ENCODE measurements at places on chromosomes 12 and 14.

- DNase-seq, result no peak
These were observed 140.6 kb downstream of the EGLN3 start for GRCh38 chr14:33810308-33810707.

DNA sequence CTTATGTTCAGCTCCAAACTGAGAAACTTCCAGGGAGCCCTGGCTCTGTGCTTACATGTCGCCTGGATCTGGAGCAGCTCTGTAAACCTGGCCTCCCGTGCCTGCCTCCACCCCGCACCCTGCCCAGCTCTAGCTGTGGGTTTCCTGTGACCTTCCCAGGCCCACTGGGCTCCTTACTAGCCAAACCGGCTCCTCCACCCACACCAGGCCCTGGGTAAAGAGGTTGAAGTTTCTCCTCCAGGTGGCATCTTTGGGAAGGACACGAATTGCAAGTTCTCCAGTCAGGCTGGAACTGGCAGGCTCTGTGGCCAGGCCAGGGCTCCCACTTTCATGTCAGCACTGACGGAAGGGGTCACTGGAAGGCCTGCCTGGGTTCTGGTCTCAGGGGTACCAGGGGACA, 60.9 kb upstream of the ZFP36L1 start:
- DNase-seq, result no peak

GRCh38 chr12:1666215-1666614, 24.7 kb upstream of the ADIPOR2 start:
- no peak for DNase-seq

DNA sequence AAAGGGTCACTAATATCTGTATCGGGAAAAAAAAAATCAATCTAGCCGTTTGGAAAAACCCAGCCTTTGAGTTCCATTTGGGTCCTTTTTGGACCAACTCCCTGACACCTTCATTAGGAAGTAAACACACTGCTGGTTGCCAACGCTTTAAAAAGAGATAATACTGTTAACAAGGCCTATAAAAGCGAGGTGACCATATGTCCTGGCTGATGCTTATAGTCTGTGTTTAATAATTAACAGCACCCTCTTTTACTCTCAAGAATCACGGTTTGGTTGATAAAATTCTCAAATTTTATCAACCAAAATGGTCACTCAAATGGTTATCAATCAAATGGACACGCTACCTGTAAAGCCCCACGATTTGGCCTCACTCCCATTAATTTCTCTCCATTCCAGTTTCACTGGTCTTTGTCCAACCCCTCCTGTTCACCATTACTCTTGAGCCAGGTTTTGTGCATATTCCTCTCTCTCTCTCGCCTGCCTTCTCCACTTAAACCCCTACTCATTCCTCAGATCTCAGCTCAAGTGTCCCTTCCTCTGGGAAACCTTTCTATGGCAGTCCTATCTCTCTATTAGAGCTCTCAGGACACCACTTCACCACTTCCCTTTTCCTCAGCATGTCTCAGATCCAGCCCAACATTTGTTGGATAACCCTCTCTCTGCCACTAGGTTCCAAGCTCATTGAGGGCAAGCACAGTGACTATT, 9.5 kb downstream of the BTG1 start:
- no peak for DNase-seq

DNA sequence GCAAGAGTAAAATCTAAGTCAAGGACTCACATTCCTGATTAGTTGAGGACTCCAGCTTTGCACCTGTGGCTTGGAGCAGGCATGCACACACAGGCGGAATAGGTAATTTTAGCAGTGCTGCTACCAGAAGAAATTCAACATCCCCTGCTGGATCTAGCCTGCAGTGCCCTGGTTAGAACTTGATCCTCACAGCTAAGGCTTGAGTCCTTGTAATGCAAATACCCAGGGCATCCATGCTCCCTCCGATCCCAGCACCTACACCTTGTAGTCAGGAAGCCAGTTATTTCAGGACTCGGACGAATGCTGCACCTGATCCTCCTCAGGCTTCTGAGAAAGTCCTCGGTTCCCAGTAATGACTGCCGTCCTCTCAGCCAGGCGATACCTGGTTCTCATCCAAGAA, 309.0 kb upstream of the AMIGO2 start:
- DNase-seq, result no peak

DNA sequence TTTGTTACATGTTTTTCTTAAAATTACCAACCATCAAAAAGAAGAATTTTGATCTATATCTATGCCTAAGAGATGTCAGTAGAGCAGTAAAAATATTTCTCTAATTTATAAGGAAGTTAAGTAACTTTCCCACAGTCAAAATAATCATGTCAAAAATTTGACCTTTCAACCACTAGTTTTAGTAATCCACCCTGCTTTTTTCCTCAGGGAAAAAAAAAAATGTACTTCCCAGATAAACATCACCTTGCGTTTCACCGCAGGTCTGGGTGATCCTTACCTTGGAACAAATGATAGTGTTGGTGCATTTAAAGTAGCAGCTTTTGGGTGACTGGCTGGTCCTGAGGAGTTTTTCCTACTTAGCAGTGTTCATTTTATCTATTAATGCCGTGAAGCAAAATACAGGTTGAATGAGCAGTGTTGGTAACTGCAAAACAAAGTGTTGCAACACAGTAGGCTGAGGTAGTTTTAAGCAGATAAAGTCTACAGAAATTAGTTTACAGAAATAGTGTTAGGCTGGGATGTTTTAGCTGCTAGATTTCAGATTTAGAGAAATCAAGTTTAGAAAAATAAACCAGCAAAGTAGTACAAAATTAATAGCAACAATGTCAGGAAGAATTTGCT, 137.2 kb upstream of the DNM1L start:
- DNase-seq, result no peak

DNA sequence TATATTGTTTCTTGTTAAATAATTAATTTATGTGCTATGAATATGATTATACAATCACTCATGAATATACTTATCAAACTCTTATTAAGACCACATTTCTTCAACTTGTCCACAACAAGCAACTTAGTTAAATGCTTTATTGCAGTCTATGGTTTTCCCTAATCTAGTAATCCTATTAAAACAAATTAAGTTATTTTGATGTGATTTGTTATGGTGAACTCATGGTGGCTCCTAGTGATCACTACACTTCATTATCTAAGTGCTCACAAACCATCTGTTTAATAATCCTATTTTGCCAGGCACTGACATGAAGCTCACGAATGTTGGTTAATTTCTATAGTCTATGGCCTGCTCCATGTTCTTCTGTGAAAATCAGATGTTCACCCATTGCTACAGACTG, 42.9 kb downstream of the INSM2 start:
- DNase-seq, result no peak

DNA sequence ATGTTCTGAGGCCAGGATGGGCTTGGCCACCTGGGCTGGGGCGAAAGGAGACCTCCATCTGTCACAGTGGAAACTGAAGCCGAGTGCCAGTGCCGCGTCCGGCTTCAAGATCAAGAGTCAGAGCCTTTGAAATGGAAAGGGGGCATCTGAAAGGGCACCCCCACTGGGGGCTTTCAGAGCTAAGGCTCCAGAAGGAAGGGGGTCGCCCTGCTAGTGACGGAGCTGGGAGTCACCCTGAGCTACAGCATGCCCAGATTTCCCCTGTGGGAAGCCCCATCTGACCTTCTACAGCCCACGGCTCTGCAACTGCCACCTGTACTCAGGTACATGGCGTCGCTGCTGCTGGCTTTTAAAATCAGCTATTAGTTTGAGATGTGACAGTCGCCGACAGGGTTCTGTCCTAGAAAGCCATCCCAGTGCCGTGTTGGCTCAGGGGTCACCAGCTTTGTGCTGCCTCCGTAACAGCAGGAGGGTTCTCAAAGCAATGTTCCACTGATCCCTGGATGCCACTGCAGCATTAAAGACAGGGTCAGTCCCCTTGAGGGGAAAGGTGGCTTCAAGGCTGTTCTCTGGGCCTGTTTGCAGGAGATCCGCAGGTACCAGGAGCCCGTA, 31.5 kb downstream of the CCNK start:
- DNase-seq, result no peak

- DNase-seq, result no peak
These were observed 102.1 kb downstream of the RIMBP2 start for GRCh38 chr12:130613831-130614529.

DNA sequence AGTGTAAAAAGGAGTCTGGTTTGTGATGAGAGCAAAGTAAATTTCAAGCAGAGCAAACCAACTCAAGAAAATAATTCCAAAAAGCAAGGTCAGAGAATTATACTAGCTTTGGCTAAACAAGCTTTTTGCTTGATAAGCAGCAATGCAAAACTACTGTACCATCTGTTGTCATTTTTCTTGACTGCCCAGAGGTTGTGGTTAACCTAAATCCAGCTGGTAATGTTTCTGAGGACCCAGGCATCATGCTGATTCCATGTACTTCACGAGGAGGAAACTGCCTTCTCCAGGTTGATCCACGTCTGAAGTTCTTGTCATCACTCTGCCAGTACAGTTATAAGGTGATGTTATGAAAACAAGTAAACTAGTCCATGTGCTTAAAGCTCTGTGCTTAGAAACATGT, 185.2 kb downstream of the ACSS3 start:
- DNase-seq, result no peak

- no peak for DNase-seq
These were observed 28.3 kb downstream of the NRDE2 start for GRCh38 chr14:90303473-90303872.

- no peak for DNase-seq
These were observed 47.4 kb upstream of the DICER1 start for GRCh38 chr14:95204705-95205104.

DNA sequence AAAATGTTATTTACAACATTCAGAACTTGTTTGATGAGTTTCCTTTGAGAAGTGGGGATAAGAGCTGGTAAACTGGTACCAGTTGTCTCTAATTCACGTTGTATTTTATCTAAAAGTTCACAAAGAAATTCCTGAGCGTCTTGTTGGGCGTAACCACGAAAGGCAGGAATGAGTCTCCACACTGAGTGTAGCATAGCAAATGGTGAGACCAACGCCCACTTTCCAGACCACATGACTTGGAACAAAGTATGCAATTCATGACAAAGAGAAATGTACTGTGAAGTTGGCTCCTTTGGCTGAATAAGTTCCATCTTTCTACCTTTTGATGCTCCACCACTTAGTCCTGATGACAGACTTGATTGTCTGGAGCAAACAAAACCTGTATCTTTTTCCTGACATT, 18.4 kb downstream of the USP44 start:
- no peak for DNase-seq

DNA sequence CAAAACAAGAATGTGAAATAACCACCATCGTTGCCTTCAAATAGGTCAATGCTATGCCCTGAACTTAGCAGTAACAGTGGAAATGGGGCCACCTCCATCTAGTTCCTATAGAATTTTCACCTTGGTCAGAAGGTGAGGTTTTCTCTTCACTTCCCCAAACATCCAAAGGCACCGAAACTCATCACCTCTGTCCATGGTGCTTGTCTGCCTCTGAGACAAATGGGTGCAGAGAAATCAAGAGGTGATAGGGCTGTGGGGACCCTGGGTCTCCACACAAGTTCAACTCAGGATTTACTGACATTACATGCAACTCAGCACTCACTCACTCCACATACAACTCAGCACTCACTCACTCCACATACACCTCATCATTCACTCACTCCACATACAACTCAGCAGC, 26.2 kb upstream of the TMEM132C start:
- no peak for DNase-seq

DNA sequence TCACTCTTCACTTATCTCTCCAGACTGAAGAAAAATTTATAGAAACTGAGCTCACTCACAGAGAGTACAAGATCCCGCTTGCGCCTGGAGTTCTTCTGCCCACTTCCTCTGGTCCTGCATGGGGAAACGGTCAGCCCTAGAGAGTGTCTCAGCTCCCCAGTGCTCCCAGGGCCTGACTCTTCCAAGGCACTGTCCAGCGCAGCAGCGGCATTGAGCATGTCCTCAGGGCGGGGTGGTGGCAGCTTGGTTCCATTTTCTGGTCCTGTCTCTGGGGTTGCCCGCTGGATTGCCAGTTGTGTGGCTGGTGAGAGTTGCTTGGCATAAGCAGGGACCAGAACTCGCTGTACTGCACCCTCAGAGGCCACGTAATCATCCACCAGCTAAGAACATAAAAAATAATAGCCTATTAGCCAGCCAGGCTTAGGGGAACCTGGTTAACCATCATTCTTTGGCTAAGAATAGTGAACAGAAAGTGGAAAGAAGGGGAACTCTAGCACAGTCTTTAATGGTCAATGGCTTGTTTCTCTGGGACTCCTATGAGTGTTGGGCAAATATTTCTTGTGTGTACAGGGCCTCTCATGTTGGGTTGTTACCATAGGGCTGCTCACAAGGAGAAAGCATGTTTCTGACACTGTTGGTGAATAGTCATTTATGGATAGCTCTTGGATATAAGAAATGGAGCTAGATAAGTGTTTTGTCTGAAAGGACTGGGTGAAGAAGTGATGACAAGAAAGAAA, 13.7 kb upstream of the AJUBA start:
- no peak for DNase-seq

- DNase-seq, result no peak
These were observed 15.5 kb downstream of the E2F7 start for GRCh38 chr12:77049767-77050353.

GRCh38 chr12:124098887-124099286, 125.9 kb downstream of the ZNF664 start:
- no peak for DNase-seq

DNA sequence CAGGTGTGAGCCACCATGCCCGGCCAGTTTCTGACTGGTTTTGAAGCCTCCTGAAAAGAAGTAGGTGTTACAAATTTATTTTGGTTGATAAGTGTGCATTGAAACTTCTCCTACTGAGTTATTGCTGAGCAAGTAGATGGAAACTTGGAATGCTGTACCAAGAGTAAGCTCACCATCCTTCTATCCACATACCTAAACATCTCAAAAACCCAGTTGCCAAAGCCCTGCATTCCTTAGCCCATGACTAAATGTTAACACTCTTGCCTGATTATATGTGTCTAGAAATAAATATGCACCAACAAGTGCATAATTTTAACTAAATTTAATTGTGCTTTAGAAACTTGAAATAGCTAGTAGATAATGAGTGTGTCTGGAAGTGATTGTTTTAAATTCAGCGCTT, 357.8 kb downstream of the DUSP6 start:
- DNase-seq, result no peak

DNA sequence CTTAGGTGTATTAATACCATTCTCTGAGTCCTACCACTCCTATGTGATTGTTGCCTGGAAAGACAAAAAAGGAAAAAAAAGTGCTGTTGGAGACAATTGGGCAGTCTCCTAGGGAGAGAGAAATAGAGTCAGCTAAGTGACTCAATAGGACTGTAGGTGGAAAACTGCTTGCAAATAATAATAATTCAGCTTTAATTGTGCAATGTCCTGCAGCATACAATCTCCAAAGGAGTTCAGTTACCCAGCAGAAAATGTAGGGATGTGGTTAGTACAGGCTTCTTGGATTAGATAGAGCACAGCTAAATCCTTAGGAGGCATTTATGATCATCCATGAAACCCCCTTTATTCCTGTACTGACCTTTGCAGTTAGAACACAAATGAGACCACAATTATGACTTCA, 3.0 kb upstream of the SRSF9 start:
- no peak for DNase-seq

GRCh38 chr12:126404293-126404881, 1339.2 kb downstream of the AACS start:
- DNase-seq, result no peak

GRCh38 chr12:61891632-61892031, 368.6 kb upstream of the USP15 start:
- no peak for DNase-seq

GRCh38 chr14:70281939-70282338, 77.5 kb downstream of the COX16 start:
- DNase-seq, result no peak

GRCh38 chr12:97967831-97968230, 505.2 kb downstream of the RMST start:
- DNase-seq, result no peak

GRCh38 chr12:10121278-10121677, 8.7 kb downstream of the CLEC7A start:
- no peak for DNase-seq
